ENCODE measurements at places on chromosomes 12 and 14.

DNA sequence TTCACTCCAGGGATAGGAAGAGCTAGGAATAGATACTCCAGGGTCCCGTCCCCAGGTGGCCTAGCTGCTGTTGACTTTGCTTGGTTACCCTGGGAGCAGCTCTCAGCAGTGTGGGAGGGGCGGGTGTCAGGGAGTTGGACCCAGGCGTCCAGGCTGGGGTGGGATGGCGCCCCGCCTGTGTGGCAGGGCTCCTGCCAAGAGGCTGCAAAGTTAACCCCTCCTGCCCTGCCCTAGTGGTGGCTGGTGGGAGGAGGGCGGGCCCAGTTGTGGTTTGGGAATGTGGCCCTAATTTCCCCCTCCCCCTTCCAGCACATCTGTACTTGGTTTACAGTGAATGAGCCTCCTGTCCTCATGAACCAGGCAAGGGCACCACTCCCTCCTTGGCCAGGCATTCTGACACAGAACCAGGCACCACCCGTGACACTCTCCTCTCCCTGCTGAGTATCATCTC lies 1.7 kb upstream of the RARG start:
- DNase-seq, result no peak

DNA sequence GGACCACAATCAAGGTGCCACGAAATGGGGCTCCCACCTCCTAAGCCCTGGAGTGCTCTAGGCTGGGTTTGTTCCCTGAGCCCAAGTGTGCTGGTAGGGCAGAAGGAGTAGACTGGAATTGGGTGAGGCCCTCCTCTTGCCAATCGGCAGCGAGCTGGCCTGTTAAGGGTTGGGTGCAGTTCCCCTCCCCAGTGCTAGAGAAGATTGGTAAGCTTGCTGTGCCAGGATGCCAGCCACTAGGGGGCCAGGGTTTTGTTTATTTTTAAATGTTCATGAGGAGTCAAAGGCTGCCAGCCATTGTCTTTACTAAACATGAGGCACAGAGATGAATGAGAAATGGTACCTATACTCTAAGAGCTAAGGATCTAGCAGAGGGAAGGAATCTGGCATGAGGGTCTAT lies 79.7 kb downstream of the SPTB start:
- DNase-seq, result no peak

DNA sequence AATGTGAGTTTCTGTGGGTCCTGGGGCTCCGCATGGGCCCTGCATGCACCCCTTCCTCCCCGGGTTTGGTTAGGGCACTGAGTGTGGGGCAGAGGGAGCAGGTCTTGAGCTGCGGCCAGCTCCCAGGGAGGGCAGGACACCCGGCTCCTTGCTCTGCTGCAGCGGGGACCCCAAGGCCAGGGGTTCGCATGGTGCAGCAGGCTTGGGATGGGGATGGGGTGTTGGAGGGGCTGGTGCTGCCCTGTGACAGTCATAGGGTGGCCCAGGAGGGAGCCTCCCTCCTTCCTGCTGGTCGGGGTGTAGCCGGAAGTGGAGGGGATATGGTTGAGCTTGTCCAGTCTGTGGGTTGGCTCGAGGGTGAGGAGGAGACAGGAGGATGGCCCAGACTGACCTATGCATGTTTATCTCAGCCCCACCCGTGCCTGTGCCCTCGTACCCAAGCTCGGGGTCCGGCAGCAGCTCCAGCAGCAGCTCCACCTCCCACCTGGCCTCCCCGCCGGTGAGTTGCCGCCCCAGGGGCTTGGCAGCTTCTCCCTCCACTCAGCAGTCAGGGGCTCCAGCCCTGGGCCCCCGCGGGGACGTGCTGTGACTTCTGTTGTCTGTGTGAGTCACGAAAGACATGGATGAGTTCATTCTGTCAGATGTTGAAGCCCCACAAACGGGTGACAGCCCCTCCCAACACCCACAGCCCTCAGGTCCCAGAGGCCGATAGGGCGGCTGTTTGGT lies 16.0 kb downstream of the ULK1 start:
- no peak for DNase-seq

- DNase-seq, result no peak
Observed at GRCh38 chr12:27553941-27554340, 29.9 kb downstream of the PPFIBP1 start.

DNA sequence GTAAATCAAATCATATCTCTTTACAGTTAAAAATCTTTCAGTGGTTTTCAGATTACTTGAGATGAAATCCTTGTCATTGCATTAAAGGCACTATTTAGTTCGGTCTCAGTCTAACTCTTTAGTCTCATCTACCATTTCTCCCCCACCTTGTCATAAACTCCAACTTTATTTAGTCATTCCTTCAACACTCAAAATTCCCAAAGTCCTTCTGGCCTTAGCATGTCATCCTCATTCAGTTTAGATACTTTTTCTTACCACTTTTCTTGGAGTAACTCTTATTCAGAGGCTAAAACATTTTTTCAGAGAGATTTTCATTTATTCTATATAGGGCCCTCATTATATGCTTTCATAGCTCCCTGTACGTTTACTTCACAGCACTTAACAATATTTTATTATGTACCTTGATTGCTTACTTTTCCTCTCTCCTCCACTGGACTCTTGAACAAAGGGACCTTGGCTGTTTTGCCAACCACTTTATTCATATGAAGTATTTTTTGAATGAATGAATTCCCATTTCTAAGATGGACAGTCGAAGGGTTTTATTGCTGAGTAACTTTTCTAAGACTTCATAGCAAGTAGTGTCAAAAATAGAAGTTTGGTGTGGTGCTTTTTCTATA lies 12.8 kb downstream of the USP15 start:
- DNase-seq, result no peak

Measured in stimulated activated naive CD4-positive, alpha-beta T cell treated with Interleukin-2 at 50 U/mL for 16 hours (primary cell).